ENCODE measurements at places on chromosomes 5 and 9.

DNA sequence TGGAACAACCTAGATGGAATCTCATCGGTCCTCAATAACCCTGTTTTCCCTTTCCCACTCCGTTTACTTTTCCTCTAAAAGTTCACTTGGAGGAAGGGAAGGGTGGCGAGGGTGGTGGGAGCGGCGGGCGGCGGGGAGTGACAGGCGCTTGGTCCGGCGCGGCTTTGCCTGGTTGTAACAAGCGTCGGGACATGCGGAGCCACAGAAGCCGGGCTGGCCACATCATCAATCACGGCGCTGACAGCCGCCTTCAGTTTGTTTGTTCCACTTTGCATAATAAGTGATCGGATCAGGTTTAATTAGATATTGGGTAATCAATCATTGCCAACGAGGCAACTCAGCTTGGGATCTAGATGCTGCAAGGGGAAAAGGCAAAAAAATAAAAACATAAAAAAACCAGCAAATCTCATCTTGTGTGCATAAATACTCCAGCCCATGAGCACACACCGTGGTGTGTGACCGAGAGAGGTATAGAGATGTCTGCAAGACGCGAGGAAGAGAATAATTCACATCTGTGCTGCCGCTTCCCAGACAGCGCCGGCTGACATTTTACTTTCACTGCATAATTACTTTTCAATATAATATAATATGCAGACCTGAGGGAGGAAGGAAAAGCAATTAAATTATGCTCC, 396.2 kb upstream of the IRX4 start:
- no peak for DNase-seq

GRCh38 chr5:160660132-160660531, 191.9 kb downstream of the ATP10B start:
- no peak for DNase-seq

DNA sequence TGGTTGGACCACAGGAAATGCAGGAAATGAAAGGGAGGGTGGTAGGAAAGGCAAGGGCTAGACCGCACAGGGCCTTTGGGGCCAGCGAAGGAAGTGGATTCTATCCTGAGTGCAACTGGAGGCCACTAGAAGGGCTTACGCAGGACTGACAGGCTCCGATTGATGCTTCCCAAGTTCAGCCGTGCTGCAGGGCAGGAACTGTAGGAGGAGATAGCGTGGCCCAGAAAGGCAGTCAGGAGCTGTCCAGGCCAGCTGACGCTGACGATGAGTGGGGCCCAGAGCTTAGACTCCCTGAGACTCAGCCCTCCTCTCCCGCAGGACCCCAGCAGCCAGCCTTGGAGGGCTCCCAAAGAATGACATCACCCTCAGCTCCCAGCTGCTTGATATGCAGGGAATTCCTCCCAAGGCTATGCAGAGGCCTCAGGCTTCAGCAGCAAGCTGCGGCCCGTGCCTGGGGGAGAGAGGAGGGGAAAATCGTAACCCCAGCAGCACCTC, 48.8 kb downstream of the KCNIP1 start:
- DNase-seq: peak; percentile 90

GRCh38 chr5:152237531-152237930, 167.5 kb downstream of the NMUR2 start:
- DNase-seq: no peak

- DNase-seq: no peak
Measured at GRCh38 chr5:99706160-99706559, 777.4 kb upstream of the CHD1 start.

DNA sequence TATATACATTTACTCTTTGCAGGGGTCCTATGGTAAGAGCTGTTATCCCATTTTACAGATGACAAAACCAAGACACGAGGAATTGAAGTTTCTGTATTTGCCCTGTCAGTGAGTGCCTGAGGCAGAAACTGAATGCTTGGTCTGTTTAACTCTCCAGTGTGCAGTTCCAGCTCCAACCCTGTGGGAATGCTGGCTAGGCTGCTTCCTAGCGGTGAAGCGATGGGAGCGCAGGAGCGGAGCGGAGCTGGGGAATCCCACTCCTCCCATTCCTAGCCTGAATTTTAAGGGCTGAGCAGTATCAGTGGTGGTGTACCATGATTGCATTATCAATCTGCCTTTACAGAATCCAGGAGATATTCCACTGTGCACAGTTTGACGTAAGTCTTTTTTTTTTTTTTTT, 202.3 kb downstream of the LRRC70 start:
- DNase-seq: no peak

GRCh38 chr5:158755986-158756385, 343.7 kb downstream of the EBF1 start:
- DNase-seq: peak; percentile 43

DNA sequence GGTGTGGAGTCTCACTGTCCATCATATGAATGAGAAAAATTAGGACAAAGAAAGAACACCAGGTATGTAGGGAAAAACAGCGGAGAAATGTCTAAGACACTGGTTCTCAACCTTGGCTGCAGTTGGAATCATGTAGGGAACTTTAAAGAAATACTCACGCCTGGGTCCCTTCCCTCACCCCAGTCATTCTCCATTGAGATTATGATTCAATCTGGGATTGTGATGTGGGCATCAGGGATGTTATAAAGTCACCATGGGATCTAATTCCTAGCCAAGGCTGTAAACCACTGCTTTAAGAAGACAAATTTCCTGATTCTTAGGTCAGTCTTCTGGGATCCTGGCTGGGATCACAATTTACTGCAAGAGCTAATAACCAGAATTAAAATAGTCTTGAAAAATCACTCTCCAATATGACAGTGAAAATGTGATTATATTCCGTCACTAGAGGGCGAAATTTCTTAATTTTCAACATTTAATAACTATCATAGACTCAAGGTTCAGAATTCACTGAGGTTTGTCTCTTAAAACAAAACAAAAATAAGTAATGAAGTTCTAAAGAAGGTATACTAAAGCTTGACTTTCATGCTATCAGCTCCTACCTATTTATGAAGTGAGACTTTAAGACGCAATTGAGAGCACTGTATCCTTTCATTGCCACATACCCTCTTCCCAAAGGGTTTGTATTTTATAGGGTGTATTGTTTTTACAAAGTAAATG, 60.5 kb downstream of the GLDC start:
- DNase-seq: peak; percentile 65

GRCh38 chr5:143649937-143650621, 161.9 kb upstream of the HMHB1 start:
- DNase-seq: peak; percentile 31

GRCh38 chr9:128863647-128864046, 18.1 kb downstream of the KYAT1 start:
- peak; percentile 57 for DNase-seq

- no peak for DNase-seq
Measured at GRCh38 chr9:91033797-91034196, 232.2 kb downstream of the SYK start.

DNA sequence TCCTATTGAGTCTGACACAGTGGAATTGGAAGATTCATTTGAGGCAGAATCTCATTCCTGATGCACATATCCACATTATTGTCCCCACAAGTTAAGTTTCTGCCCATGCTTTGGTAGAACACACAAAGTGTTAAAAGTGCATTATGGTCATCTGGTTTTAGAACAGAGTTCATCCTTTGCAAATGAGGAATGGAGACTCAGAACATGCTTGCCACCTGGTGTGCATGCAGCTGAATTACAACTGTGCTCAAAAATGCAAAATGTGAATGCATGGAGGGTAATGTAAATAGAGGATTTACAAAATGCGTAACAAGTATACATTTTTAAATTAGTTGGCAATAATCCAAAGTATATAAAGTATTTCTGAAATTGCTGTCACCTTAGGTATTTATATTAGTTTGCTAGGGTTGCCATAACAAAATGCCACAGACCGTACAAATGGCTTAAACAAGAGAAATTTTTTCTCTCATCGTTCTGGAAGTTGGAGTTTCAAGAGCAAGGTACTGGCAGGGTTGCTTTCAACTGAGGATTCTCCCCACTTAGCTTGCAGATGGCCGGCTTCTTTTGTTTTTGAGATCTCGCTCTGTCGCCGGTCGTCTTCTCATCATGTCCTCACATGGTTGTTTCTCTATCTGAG, 671.1 kb downstream of the TAF11L14 start:
- peak; percentile 68 for DNase-seq

GRCh38 chr5:149356391-149356790, 1.5 kb upstream of the PCYOX1L start:
- DNase-seq: no peak

All from choroid plexus epithelial cell (primary cell).